Nucleus accumbens (tissue), 56 donors: ENCODE measurements at places on chromosomes 1 and 21.

DNA sequence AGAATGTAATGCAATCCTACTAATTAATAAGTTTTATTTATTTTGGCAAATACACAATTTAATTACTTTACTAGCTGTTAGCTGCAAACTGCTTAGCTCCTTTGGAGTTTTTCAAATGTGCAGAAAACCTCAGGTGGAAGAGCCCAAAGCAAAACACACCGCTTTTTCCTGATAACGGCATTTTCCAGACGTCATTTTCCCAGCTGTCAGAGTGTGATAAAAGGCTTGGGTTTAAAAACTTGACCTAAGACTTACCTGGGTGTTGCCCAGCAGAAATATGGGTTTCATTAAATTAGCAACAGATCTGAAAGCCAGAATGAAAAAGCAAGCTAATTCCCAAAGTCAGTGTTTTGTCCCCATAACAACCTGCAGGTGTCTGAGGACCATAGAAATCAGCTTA is 204.0 kb upstream of the HMCN1 start:
- no peak for DNase-seq

DNA sequence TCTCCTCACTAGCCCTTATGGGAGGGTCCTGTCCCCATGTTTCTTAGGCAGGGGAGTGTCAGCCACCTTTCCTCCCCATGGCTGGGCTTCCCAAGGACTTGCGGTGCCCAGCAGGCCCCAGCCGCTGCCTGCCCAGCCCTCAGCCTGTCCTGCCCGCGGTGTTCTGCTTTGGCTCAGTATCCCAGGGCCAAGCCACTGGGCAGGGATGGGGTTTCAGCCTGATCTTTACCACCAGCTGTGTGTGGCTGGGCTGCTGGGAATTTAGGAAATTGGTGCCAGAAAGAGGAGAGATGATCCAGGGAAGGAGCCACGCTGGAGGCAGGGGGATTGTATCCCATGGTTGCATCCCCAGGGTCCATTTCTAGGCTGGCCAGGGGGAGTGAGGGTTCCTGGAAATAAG is 6.9 kb upstream of the IGFN1 start:
- no peak for DNase-seq

GRCh38 chr1:48591181-48591580 is 119.2 kb upstream of the SPATA6 start:
- no peak for DNase-seq

GRCh38 chr1:225440380-225441221 is 12.8 kb upstream of the LBR start:
- no peak for DNase-seq

- no peak for DNase-seq
Observed at GRCh38 chr1:42165511-42166210, 1.1 kb upstream of the GUCA2A start.

DNA sequence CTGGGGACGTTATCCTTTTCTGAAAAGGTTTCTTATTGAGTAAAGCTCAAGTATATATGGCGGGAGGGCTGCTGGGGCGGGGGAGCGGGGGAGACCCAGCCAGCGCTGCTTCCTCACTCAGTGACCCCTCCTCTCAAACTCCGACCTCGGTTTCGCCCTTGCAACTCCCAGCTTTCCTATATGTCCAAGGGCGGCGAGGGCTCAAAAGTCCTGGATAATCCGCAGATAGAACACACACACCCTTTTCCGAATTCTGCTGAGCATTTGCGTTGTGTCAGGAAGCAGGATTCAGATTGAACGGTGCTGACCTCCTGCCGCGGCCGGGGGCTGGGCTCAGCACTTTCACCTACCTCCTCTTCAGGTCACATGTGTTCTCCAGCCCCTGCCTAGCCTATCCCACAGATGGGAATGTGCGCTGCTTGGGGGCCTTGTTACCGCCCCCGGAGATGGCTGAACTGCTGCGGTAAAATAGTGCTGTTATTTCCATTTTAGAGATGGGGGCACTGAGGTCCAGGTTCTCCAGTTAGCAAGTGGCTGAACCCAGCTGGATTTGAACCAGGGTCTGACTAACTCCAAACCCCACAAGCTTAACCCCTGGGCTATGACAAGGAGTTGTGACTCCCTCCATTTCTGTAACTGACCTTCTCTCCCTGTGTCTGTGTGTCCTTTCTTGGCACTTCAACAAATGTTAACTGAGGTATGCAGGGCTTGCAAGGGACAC is 795 bp upstream of the AHDC1 start:
- DNase-seq = no peak

- no peak for DNase-seq
Observed at GRCh38 chr1:160711276-160711601, 383 bp downstream of the CD48 start.

GRCh38 chr1:154852845-154853244 is 17.2 kb downstream of the KCNN3 start:
- DNase-seq = no peak

DNA sequence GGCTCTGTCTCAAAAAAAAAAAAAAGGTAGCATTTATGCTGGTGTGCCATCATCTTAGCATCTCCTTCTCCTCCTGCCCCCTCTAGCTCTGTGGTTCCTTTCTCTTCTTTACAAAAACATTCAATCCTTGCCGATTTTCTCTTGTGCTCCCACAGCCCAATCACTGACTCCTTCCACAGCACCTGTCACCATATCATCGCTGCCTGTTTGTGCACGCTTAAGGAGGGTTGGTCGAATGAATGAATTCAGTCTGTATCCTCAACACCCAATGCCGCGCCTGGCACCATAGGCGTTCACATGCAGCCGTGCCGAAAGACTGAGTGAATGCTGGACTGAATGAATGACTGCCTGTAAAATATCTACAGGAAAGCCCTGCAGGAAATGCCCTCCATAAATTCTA is 7.9 kb downstream of the RNU5D-1 start:
- DNase-seq = no peak

GRCh38 chr1:30765556-30766434 is 8.2 kb upstream of the LAPTM5 start:
- DNase-seq = no peak

- no peak for DNase-seq
Observed at GRCh38 chr1:154931940-154932487, 4.5 kb downstream of the PMVK start.

GRCh38 chr1:27941671-27942540 is 7.1 kb downstream of the SMPDL3B start:
- no peak for DNase-seq

GRCh38 chr1:192303029-192303428 is 13.8 kb upstream of the RGS21 start:
- DNase-seq = no peak
